Activated naive CD8-positive, alpha-beta T cell treated with anti-CD3 and anti-CD28 coated beads, Interleukin-2, amount 50 U/mL, for 24 hours (primary cell): ENCODE measurements at places on chromosomes 5 and 9.

GRCh38 chr5:10377081-10377480, 23.6 kb downstream of the MARCHF6 start:
- no peak for DNase-seq

DNA sequence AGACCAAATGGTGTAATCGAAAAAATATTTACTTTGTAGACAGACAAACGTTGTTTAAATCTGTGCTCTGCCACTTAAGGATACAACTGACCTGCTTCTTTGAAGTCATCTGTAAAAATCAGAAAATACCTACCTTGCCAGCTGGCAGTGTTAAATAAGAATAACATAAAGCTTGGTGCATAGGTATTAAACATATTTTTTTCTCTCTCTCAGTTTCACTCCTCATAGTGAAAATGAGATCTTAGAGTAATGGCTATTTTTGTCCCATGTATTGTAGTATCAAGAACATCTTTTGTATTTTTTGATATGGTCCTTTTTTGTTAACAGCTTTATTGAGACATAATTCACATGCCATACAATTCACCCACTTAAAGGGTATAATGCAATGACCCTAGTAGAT, 17.9 kb upstream of the RANBP17 start:
- no peak for DNase-seq

- no peak for DNase-seq
These were observed 493.4 kb upstream of the TUSC1 start for GRCh38 chr9:26171691-26172090.

GRCh38 chr5:133682451-133682850, 70.1 kb upstream of the FSTL4 start:
- no peak for DNase-seq

GRCh38 chr9:132590318-132591182, 8.1 kb downstream of the BARHL1 start:
- DNase-seq, result no peak

- no peak for DNase-seq
These were observed 224.0 kb downstream of the SPOCK1 start for GRCh38 chr5:137275083-137275482.

DNA sequence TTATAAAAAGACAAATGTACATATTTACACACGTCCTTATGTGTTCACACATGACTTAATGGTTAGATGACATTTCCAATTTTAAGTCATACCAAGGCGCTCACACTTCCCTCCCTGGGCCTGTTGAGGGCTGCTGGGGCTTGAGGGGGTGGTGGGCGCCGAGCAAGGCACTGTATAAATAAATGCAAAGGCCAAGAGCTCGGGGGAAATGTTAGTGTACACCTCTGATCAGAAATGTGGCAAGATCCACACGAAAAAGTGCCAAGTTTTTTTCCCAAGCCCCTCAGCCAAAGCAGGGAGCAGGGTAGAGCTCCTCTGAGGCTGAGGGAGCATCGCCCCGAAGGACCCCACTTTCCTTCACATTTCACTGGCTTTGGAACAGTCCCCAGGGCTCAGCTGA, 7.5 kb downstream of the IRF1 start:
- DNase-seq, result no peak

GRCh38 chr9:107749787-107750444, 260.3 kb upstream of the KLF4 start:
- no peak for DNase-seq

DNA sequence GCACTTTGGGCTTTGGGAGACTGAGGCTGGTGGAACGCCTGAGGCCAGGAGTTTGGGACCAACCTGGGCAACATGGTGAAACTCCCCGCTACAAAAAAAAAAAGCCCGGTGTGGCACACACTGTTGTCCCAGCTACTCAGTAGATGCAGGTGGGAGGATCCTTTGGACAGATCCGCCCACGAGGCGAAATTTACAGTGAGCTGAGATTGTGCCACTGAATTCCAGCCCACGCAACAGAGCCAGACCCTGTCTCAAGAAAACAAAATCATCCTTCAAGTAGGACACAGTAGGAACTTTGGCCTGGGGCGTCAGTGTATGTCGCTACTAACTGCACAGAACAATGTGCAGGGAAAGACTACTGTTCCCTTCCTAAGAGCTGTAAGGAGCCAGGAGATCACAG, 4.8 kb downstream of the RPS14 start:
- DNase-seq, result no peak

DNA sequence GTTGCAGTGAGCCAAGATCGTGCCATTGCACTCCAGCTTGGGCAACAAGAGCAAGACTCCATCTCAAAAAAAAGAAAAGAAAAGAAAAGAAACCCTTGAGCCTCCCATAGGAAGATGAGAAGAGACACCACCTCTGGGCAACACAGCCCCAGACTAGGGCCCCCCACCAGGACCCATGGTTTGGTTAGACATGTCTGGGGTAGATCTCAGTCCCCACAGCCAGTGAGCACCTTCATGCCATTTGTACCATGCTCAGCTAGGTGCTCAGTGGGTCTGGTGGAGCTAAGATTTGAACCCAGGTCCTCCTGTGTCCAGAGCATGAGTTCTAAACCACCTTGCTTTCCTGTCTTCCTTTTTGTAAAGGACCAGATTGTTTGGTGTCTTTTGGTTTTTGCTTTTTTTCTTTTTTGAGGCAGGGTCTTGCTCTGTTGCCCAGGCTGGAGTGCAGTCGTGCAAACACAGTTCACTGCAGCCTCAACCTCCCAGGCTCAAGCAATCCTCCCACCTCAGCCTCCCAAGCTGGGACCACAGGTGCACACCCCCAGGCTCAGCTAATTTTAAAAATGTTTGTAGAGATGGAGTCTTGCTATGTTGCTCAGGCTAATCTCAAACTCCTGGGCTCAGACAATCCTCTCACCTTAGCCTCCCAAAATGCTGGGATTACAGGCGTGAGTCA, 11.7 kb downstream of the OLFML2A start:
- no peak for DNase-seq

GRCh38 chr5:16450163-16450562, 15.4 kb downstream of the ZNF622 start:
- DNase-seq, result no peak
